ENCODE measurements at places on chromosomes 1 and 21.

DNA sequence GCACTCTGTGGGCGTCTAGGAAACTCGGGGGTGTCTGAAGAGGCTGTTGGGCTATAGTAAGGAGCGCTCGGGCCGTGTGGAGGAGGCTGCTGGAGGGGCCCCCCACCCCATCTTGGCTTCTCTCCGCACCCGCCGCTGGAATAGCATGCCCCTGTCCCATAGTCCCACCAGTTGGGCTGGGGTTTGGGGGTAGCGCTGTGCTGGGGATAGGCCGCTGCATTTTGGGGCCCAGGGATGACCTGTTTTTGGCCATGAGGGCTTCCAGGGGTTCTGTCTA is 511 bp downstream of the EFNA3 start:
- no peak for DNase-seq

DNA sequence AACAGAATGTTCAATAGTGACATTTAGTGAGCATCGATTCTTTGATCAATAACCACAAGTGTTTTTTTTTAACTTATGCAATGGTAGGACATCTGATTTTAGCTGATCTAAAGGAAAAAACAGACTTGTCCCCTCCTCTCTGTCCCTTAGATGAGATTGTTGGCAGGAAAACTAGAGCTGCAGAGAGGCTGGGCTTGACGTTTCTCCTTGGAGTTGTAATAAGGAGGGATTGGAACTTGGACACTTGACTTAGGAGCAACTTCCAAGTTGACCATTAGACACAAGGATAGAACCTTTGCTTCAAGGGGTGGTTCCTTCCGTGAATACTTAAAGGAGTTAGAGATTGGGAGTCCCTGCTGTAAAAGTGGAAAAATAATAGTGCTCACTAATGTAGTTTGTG is 49.9 kb downstream of the KAZN start:
- DNase-seq: no peak

DNA sequence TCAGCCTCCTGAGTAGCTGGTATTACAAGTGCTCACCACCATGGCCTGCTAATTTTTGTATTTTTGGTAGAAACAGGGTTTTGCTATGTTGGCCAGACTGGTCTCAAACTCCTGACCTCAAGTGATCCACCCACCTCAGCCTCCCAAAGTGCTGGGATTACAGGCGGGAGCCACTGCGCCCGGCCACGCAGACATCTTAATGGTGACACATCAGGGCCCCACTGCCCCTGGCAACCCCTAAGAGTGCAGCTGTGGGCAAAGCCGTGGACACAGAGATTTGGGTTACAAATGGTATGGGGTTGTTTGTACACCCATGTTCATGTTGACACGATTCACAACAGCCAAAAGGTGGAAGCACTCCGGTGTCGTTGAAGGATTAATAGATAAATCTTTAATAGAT is 29.8 kb downstream of the IFNGR2 start:
- no peak for DNase-seq

- DNase-seq: no peak
Measured at GRCh38 chr1:10237157-10237539, 26.8 kb downstream of the KIF1B start.

- no peak for DNase-seq
Measured at GRCh38 chr1:159600894-159601293, 13.3 kb downstream of the APCS start.

DNA sequence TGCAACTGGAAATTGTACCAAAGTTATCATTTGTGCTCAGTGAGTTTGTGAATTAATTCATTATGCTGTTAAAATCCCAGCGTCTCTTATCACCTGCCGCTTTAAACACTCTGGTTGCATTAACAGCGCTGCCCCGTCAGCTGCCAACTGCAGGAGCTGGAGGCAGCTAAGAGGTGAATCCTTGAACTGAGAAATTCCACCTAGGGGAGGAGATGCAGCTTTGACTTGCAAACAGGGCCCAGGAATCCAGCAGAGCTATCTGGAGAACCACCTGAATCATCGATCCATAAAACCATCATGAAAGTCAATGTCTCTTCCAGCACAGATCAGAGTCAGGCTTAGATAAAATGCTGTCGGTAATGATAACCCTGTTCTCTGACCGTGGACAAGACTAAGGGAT is 140.7 kb upstream of the PTBP2 start:
- DNase-seq: no peak

DNA sequence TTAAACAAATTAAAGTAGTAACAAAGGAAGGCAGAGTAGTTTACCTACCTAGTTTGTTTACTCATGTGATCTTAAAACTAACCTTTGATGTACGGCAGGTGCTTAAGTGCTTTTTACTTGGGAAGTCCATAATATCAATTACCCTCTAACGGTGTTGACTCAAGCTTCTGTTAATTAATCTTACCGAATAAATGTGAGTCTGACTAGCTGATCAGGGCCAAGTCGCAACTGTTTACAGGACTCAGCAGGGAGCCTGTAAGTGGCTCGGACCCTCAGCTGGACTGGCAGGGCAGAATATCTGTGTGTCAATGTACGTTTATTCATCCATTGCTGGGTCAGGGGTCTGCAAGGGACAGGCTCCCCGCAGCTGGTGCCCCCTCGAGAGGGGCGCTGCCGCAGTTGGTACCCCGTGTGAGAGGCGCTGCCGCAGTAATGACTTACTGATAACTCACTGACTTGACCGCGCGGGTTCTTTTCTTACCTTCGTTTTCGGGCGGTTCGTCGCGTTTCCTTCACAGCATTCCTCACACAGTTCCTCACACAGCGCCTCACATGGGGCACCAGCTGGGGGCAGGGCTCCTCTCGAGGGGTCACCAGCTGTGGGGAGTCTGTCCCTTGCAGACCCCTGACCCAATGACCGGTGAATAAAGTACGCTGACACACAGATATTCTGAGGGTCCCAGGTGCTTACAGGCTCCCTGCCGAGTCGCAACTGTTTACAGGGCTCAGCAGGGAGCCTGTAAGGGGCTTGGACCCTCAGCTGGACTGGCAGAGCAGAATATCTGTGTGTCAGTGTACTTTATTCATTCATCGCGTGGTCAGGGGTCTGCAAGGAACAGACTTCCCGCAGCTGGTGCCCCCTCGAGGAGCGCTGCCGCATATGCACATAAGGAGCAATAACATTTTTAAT is 3.0 kb downstream of the FMO1 start:
- DNase-seq: no peak

- no peak for DNase-seq
Measured at GRCh38 chr1:151806170-151806569, 951 bp upstream of the LINGO4 start.

DNA sequence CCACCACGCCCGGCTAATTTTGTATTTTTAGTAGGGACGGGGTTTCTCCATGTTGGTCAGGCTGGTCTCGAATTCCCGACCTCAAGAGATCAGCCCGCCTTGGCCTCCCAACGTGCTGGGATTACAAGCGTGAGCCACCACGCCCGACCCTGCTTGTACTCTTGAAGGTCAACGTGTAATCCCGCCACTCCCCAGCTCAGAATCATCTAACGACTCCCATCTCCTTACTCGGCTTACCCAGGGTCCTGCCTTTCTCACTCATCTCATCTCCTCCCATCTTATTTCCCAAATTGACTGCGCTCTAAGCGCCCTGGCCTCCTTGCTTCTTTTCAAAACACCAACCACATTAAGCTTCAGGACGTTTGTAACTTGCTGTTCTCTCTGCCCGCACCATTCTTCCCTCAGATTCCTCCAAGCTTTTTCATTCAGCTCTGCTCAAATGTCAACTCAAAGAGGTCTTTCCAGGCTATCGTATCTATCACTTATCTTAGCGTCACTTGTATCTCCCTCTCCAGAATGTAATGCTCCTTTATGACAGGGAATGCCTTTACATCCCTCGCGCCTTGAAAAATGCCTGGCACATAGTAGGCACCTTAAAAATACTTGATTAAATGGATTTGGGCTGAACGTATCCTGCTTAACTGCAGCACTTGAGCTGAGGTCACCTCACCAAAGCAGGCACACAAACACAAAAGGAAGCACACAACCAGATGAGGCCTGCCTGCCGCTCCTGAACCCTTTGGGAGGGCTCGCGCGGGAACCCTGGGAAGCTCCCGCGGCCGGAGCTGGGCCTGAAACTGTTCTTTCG is 1.4 kb upstream of the USP1 start:
- DNase-seq: no peak

GRCh38 chr1:178324003-178324402 is 172.8 kb downstream of the CLEC20A start:
- no peak for DNase-seq

DNA sequence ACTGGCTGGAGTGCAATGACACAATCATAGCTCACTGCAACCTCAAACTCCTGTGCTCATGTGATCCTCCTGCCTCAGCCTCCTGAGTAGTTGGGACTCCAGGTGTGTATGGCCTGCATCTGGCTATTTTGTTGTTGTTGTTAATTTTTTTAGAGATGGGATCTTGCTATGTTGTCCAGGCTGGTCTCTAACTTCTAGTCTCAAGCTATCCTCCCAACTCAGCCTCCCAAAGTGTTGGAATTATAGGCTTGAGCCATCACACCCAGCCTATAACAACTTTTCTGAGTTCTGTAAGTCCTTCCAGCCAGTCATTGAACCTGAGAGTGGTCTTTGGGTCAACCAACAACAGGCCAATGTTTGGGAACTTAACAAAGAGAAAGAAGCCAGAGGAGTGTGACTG is 11.2 kb upstream of the PGBD2 start:
- no peak for DNase-seq

DNA sequence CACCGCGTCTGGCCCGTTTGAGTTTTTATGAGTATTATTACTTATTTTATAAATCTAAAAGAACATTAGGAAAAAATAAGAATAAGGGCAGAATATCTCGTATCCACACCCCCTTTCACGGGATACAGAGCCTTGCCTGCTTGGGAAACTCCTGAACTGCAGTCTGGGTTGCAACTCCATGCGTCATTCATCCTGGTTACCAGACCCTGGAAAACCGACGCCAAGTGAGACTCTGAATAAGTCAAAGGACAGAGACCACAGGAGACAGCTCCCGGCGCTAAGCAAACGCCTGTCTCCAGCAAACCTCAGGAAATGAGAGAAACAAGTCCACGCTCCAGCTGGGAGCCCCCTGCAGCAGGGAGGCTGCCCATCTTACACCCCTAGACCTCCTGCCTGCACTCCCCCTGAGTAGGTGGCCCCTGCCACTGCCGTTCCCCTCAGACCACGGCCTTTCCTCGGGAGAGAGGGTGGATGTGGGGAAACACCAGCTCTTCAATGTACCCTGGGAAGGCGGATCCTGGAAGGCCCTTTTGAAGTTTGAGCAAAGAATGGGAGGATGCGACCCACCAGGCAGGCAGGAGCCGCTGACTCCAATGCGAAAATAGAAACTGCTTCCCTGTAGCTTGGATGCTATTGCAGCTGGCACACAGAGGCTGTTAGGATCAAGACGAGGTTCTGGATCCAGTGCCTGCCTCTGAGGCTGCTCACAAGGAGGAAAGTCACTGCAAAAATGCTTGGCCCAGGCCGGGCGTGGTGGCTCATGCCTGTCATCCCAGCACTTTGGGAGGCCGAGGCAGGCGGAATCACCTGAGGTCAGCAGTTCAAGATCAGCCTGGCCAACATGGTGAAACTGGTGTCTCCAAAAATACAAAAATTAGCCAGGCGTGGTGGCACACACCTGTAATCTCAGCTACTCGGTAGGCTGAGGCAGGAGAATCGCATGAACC is 37.7 kb upstream of the GPR157 start:
- DNase-seq: no peak

- DNase-seq: no peak
Measured at GRCh38 chr21:14486869-14487268, 59.2 kb downstream of the SAMSN1 start.

DNA sequence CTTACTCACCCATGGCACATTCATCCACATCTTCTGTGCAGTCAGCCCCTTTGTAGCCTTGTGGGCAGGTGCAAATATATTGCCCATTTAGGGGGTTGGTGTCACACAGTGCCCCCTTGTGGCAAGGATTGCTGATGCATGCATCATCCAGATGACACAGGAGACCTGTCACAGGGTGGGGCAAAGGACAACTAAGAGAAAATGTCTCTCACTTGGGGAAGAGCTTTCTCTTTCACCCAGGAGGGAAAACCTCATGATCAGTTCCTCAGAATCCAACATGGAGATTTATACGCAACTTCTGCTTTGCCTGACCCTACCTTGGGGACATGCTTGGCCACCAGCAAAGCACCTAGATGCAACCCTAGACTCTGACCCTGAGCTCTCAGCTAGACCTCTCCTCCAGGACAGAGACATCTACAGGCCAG is 71.8 kb upstream of the ADAM30 start:
- no peak for DNase-seq

GRCh38 chr1:1479547-1480487 is 8.3 kb downstream of the ATAD3B start:
- no peak for DNase-seq

- no peak for DNase-seq
Measured at GRCh38 chr1:58785442-58786058, 1.7 kb upstream of the JUN start.

- DNase-seq: no peak
Measured at GRCh38 chr1:109198043-109198695, 15.5 kb upstream of the SARS1 start.

DNA sequence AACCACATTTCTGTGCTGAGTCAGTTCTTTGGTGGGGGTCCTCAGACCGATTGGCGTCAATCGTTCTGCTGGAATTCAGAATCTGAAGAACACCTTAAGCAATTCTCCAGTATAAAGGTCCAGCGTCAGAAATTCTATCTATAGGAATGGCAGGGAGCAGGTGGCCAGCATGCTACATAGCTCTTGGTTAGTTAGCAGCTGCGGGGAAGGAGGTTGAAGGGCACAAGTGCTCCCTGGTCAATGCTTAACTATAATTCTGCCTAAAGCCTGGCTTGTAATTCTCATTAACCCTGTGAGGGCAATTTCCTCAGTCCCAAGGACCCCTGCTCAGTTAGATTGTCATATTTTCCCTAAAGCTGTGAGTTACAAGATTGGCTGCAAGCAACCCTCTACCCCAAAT is 54.3 kb upstream of the GALNT2 start:
- no peak for DNase-seq

DNA sequence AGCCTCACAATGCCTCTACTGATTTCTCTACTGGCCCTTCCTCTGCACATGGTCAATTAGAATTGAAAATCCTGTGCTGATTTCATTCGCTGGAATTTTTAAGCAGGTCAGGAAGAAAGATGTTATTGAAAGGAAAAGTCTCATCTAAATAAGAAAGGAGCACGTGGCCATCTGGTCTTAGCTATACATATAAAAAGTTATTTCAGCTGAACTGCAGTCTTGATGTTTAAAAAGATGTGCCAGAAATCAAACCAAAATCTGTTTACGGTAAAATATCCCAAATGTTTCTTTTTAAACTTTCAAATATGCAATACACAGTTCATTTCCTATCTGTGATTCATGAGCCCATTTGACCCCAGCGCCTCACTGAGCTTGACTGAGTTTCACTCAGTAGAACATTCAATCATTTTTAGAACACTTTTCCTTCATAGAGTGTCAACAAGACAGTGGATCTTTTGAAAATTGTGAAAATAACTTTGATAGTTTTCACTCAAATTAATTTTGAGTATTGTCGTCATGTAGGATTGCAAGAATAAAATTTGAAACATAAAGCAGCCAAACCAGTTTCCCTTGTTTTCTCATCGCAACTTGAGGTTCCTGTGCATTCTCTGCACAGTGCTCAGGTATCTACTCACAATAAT is 293.6 kb downstream of the PTPRC start:
- DNase-seq: peak; percentile 20

GRCh38 chr21:25188677-25189079 is 418.6 kb downstream of the MRPL39 start:
- no peak for DNase-seq
